D341Med (cell line): ENCODE measurements at places on chromosomes 6 and 20.

- DNase-seq = no peak
Observed at GRCh38 chr6:39057251-39058155, 8.9 kb downstream of the GLP1R start.

GRCh38 chr6:145569140-145569539, 166.2 kb downstream of the EPM2A start:
- no peak for DNase-seq

DNA sequence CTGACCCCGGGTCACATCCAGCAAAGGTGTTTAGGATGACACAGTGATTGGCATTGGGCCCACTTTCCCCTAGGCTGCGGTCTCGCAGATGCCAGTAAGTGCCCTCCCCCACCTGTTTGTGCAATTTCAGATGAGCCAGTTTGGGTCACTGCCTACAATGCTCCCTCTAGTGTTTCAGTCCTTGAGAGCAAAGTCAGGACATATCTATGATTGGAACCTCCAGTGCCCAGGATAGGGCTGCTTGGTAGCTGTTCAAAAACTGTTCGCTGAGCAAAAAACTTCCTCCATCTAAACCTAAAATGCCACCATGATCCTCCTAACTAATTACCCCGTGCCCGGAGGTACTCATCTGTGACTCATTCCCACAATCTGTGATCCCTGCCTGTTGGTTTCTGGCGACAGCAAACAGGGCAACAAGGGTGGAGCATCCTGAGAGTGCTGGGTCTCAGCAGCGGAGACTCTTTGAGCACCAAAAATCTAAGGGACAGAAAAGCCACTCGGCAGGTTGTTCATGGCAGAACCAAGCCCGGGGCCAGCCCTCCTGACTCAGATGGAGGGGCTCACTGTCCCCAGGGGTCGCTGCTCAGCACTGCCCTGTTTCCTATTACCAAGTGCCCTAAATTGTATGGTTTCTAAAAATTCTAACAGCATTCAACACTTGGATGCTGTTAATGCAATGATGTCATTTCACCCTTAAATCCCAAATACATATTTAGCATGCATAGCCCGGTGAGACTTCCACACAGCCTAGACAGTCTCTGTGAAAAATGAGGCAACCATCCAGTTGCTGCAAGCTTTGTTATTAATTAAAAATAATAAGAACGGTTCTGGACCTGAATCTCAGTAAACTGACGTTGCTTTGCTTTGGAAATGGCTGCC, 5.0 kb downstream of the VSX1 start:
- DNase-seq = no peak

GRCh38 chr6:25486550-25486949, 165.5 kb upstream of the SCGN start:
- DNase-seq = no peak

DNA sequence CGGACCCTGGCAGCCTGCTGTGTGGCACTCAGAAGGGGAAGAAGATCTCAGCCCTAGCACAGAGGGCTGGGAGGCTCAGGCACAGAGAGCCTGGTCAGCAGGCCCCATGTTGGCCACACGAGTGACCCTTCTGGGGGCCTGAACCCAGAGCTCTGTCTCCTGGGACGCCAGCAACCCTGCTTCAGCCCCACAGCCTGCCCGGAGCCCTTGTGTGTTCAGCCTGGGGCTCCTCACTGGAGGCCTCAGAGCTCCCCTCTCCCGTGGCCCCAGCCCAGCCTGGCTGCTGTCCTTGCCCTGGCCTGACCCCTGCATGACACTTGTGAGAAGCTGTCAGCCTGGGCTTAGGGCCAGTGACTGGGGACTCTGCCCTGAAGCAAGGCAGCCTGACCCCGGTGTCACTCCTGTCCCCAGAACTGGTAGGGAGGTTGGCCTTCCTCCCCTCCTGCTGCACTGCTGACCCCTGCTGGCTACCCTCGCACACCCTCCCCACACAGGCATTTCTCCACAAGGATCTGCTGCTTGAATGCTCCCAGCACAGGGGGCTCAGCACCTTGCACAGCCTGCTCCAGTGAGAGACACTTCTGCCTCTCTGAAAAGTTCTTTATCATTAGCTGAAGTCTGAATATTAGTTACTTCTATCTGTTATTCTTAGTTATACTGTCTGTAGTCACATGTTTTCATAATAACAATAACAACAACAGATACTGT, 15.4 kb upstream of the IP6K3 start:
- peak; percentile 81 for DNase-seq

GRCh38 chr6:111865049-111865585, 8.1 kb downstream of the FYN start:
- DNase-seq = no peak

GRCh38 chr6:15969236-15969778, 159.6 kb upstream of the MYLIP start:
- no peak for DNase-seq

GRCh38 chr20:3483784-3484183, 13.0 kb downstream of the ATRN start:
- no peak for DNase-seq

DNA sequence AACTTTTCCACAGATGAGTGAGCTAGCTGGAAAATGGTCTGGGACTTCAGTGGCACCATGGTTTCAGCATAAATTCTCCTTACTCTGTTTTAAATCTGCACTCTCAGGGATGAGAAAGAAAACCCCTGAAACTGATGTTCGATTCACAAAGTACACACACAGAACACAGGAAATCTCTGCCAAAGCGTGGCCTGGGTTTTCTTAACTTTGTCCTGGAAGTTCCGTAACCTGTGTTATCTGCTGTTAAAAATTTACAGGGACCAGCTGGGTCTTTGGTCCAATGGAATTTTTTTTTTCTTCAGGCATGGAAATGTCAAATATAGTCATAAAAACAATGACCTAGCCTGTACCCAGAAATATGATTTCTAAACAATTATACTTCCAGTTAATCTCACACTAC, 7.3 kb downstream of the SCML4 start:
- DNase-seq = no peak

- DNase-seq = no peak
Observed at GRCh38 chr6:1906609-1907008, 296.9 kb downstream of the FOXC1 start.

DNA sequence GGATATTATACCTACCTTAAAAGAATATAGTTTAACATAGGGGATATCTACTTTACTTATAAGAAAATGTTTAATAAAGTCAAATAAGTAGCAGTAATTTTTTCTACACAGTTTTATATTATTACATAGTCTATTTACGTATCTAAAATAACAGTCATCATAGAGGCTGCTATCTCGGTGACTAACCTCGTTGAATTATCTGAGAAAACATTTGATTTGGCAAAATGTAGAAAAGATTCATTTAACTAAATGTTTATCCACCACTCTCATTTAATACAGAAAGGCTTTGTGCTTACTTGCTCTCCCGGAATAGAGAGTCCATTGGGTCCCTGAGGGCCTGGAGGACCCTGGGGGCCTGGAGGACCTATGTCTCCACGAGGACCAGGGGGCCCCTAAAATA, 103.6 kb downstream of the COL12A1 start:
- DNase-seq = no peak

GRCh38 chr6:169657284-169657610, 44.6 kb downstream of the WDR27 start:
- no peak for DNase-seq

DNA sequence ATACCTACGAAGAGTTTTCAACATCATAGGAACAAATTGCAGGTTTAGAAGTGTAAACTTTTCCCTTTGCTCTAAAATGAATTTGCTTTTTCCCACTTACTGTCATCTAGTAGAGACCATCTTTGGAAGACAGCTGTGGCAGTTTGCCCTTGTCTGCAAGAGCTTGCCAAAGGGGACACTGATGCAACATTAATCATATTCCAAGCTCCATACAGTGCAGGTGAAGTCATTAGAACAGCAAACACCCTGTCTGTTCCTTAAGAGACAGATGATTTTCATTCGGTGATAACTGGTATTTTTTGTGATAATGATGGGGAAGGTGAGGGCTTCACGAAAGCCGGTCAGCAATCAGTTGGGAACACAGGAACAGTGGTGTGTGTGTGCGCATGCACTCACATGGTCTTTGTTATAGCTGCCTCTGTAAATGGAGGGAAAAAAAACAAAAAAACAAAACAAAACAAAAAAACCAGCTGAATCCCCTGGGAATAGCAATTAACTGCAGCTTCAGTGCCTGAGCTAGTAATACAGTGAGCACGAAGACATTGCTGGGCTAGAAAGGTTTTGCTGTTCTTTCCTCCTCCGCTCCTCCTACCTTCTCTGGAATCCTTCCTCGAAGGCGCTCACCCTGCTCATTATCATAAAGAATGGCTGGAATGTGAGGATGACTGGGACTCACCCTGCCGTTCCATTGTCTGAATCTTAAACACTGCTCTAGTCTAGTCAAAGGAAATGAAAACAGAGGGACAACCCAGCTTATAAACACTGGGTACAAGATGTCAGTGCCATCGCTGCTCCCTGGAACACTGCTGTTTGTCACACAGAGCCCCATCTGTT, 35.2 kb upstream of the KIF13A start:
- no peak for DNase-seq

DNA sequence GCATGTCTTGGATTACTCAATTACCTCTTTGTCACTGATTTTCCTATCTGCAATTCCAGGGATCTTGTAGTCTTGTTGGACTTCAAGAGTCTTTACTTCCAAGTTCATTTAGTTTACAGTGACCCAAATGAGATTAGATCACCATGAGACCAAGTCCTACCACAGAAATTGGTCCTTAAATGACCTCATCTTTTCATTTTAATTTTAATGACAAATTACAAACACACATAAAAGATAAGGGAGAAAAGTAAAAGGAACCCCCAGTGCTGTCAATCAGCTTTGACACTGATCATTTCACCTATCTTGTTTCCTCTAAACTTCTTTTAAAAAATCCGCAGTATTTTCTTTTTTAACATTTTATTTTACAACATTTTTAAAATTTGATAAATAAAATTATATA, 54.9 kb upstream of the FYN start:
- DNase-seq = no peak

GRCh38 chr6:161439093-161439492, 165.2 kb upstream of the AGPAT4 start:
- no peak for DNase-seq

DNA sequence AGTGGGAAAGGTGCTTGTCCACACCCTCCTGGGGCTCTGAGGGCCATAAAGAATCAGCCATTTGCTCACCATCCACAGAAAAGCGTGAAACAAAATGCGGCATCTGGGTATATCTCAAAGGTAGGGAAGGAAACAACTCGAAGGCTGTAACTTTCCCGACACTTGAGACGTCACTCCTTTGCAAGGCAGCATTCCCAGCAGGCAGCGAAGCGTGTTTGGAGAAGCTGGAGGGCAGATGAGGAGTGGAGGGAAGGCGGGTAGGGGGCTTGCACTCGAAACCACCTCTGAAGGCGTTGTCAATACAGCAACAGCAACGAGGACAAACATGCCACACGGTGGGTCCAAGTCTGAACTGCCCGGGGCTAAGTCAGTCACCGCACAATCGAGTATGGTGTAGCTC, 98.4 kb downstream of the FOXC1 start:
- DNase-seq = no peak

DNA sequence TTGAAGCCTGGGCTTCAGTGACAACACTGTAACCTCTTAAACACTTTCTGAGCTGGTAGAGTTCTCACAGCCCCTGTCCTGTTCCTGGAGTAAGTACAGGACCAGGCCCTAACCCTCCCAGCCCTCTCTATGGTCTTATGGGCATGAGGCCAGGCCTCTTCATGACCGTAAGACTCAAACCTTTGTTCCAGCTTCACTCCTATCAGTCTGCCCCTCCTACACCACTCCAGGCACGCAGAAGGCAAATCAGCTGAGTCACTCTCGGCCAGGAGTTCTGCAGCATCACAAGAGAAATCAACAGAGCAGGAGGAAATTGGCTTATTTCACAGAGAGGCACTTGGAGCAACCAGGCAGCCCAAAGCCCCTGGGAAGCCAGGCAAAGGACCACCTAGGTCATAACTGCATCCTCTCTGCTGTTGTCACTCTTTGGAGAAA, 25.3 kb upstream of the CHD6 start:
- DNase-seq = no peak

DNA sequence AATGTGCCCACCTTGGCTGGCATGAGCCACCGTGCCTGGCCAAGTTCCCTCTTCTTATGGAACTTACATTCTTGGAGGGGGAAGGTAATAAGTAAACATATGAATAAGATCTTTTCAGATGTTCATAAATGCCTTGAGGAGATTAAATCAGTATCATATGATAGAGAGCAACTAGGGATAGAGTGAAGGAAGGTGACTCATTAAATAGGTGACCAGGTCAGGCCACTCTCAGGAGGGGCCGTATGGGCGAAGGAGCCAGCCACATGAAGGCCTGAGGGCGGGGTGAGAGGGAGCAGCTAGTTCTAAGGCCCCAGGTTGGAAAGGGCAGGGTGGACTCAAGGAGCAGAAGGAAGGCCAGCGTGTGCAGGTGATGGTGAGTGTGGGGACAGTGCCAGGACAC, 91.1 kb downstream of the UST start:
- no peak for DNase-seq

GRCh38 chr20:44828640-44829039, 18.3 kb upstream of the RIMS4 start:
- DNase-seq = no peak

GRCh38 chr6:68192988-68193387, 442.1 kb upstream of the ADGRB3 start:
- DNase-seq = no peak

DNA sequence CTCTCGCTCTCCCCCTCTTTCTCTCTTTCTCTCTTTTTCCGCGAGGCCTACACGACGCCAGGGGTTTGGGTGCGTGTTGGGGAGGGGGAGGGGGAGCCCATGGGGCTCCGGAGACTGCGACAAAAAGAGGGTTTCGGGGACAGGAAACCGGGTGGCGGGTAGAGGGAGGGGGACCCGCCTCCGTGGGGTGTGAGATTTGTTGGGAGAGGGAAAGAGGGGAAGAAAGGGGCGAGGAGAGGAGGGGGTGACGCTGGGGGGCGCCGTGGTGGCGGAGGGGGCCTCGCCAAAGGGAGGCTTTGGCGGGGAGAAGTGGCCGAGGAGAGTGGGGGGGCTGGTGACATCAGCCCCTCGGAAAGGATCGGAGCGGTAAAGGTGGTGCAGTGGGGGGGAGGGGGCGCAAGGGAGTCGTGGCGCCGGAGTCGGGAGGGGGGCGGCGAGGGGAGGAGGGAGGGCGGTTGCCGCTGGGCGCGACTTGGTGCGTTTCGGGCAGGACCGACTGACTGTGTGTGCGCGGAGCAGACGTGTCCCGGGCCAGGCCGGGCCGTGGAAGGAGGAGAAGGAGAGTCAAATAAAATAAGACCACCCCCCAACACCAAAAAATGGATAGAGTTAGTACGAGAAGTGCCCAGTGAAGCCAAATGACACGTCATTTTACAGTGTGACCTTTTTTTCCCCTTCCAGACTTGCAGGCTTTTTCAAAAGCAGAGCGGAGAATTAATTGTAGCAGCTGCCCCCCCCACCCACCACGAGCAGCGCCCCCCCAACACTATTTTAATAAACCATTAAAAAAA, 39.8 kb downstream of the GNAS start:
- peak; percentile 86 for DNase-seq

DNA sequence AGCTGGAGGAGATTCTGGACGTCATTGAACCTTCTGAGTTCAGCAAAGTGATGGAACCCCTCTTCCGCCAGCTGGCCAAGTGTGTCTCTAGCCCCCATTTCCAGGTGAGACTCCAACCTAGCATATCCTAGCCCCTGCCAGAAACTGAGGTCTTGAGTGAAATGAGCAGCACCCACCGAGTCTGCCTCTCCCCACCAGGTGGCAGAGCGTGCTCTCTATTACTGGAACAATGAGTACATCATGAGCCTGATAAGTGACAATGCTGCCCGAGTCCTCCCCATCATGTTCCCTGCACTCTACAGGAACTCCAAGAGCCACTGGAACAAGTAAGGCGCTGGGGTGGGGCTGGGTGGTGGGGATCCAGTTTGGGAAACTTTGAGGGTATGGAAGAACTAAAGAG, 4.6 kb downstream of the MEA1 start:
- DNase-seq = peak; percentile 71

- DNase-seq = no peak
Observed at GRCh38 chr6:111828809-111829208, 44.4 kb downstream of the FYN start.
